ENCODE measurements at places on chromosomes 13 and 19.

- DNase-seq: no peak
These were observed 543.1 kb upstream of the SLITRK5 start for GRCh38 chr13:87128036-87128435.

- DNase-seq: no peak
These were observed 172.7 kb downstream of the SPRY2 start for GRCh38 chr13:80168089-80168850.

DNA sequence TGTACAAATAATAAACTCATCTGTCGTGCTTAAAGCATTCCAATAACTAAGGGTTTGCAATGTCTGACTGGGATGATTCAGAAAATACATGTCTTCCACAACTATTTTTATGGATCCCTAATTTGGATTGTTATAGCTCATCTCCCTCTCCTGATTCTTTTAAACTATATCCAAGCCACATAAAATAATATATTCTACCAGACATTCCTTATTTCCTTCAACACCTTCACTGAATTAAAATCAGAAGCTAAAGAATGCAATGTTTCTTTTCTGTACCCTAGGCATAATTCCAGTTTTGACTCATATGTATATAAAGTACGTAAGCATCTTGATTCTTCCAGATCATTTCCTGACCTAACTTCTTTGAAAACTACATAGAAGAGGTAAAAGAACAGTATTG is 420.4 kb downstream of the EFNB2 start:
- DNase-seq: no peak

- no peak for DNase-seq
These were observed 1591.6 kb upstream of the MIR17HG start for GRCh38 chr13:89755729-89756492.

GRCh38 chr19:17755977-17756670 is 4.8 kb downstream of the FCHO1 start:
- DNase-seq: no peak

DNA sequence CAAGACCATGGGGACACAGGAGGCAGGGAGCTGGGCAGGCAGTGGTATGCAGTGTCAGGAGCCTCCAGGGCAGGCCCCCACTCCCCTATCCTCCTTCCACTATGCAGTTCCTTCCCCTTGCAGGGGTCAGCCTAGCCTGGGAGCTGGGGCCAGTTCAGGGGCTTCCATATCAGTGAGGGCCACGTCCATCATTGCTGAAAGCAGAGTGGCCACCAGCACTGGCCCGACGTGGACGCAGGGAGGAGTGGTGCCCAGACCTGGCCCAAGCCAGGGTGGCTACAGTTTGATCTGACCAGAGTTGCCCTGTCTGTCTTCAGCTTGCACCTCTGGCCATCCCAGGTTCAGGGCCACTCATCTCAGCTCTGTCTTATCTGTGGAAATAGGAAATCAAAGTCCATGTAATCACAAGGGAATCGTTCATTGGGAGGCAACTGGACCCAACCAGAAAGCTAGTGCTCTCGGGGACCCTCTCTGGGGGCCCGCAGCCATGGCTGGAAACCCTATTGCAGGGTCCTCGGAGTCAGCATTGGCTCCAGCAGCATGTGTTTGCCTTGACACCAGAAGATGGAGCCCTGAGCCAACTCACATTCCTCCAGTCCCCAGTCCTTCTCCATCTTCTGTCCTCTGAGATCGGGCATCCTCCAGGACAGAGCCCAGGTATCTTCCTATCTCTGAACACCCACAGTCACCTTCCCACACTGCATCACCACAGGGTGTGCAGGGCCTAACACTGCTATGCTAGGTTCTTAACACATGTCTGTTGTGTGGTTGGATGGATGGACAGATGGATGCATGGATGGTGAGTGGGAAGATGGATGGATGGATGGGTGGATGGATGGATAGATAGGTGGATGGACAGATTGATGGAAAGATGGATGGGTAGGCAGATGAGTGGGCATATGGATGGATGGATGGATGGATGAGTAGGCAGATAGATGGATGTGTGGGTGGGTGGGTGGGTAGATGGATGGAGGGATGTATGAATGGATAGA is 75.7 kb upstream of the KCTD15 start:
- no peak for DNase-seq

DNA sequence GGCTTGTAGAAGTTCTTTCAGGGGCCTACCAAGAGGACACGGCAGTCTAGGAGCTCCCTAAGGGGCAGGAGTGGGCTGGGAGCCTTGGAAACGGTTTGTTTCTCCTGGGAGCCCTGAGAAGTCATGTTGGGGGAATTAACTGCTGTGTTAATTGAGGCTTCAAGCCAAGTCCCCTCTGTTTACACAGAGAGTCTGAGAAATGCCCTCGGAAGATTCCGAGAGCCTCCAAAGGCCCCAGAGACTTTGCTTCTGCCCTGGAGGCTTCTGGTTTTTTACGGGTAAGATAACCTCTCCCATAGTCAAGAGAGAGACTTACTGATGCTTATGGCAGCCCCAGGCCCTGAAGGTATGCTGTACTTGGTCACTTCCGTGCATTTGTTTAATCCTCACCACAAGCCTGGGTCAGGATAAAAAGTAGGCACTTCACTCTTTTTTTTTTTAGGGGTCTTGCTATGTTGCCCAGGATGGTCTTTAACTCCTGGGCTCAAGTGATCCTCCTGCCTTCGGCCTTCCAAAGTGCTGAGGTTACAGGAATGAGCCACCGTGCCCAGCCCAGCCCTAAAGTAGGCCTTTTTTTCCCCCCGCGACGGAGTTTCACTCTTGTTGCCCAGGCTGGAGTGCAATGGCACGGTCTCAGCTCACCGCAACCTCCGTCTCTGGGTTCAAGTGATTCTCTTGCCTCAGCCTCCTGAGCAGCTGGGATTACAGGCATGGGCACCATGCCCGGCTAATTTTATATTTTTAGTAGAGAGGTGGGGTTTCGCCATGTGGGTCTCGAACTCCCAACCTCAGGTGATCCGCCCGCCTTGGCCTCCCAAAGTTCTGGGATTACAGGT is 15.2 kb downstream of the IER2 start:
- no peak for DNase-seq

- no peak for DNase-seq
These were observed 179.1 kb downstream of the RBM26 start for GRCh38 chr13:79226938-79227337.

GRCh38 chr13:110402299-110403069 is 95.4 kb downstream of the COL4A2 start:
- no peak for DNase-seq

GRCh38 chr19:1423436-1424191 is 14.6 kb upstream of the RPS15 start:
- DNase-seq: no peak

- no peak for DNase-seq
These were observed 341.2 kb upstream of the DACH1 start for GRCh38 chr13:72208112-72208645.

DNA sequence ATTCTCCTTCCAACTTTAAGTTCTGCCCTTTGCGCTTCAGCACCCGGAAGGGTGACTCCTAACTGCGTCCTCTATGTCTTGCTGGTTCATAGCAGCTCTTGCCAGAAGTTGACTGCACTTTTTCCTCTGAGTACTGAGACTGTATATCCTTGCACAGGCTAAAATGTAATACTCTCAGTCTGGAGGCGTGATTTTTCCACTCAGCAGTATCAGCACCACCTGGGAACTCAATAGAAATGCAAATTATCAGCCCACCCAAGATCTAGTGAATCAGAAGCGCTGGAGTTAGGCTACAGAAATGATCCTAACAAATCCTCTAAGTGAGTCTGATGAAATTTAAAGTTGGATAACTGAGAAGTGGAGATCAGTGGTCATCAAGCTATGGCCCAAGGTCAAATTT is 1611.9 kb upstream of the SLC10A2 start:
- no peak for DNase-seq

GRCh38 chr19:58570770-58571574 is 2.2 kb downstream of the MZF1 start:
- DNase-seq: no peak

DNA sequence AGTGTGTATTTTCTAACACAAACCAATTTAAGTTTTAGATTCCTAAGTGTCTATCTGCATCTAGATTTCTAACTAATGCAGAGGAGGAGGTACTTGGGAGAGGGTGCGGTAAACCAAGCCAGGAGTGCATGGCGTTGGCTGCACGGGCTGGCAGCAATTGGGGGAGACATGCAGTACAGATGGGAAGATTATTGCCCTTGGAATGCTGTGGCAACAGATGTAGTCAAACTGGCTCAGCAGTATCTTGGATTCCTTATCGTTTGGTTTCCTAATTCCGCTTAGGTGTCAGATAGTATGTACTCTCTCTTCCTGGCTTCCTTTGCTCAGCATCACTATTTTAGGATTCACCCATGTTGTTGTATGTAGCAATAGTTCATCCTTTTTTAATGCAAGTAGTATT is 29.4 kb upstream of the STK24 start:
- DNase-seq: no peak

DNA sequence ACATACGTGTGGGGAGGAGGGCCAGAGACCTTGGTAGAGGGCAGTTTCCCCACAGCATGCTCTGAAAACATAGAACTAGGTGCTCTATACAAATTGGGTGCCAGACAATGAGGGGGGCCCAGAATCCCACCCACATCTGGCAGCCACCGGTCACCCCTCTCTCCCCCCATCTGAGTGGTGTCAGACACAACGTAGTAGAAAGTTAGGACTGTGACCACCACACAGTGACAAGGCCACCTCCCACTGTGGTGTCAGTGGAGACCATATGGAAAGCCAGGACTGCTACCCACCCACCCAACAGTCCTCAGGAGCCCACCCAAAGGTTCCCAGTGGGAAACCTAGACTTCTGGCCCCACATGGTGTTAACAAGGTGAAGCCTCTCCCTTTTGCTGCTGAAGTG is 2.1 kb upstream of the ATP4B start:
- DNase-seq: no peak

GRCh38 chr13:109211616-109212015 is 574.8 kb downstream of the IRS2 start:
- DNase-seq: no peak

GRCh38 chr13:50596776-50597203 is 246.7 kb downstream of the DLEU7 start:
- no peak for DNase-seq

DNA sequence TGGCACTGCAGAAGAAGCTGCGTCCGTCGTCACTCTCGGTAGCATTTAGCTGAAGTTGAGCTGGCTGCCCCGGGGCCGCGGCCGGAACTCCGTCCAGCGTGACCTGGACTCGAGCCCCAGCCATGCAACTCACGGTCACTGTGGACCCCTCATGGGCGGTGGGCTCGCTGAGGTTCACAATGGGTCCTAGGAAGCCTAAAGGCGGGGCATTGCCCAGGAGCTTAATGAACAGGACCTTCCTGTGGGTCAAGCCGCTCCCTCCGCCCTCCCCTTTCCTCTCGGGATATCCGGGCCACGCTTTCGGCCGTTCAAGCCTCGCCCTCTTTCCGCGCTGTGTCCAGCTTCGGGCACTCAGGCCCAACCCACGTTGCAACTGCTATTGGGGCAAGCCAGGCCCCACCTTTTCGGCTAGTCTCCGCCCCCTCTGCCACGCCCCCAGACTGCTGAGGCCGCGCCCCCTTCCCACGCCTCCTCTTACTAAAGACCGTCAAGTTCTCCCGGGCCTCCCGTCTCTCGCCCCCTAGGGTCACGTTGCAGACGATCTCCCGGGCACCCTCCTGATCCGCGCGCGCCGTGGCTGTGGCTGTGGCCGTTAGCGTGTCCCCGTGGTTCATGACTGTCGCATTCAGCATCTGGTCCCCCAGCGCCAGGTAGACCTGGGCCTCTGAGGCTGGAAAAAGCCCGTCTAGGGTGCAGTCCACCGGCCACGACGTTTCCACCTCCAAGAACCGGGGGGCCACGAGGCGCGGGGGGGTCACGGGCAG is 1.4 kb upstream of the RAVER1 start:
- no peak for DNase-seq

DNA sequence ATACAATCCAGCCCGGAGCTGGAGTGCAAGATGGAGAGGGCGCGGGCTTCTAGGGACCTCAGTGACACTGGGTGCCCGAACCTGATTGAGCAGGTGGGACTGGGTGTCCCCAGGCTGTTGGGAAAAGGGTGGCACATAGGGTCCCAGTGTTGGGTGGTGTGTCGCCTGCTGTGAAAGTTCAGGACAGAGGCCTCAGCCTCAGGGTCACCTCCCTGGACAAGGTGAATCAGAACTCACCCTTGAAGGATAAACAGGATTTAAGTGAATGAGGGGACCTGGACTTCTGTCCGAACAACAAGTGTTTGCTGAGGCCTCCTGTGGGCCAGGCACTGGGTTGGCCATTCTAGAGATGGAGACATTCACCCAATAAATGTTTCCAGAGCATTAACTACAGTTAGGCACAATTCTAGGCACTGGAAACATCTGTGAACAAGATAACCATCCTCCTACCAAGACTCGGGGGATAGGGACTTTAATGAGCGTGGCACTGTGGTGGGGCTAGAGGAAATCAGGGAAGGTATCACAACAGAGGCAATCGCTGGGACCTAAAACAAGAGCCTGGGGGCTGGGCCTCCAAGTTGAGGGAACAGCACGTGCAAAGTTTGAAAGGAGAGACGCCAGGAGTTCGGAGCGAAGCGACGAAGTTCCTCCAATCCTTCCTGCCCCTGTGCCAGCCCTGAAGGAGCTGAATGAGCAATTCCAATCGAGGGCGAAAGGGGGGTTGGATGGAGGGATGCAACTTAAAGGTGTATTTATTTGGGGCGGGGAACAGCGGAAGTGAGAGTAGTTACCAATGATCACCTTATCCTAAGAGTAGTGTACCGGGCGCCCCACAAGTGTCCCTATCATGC is 921 bp upstream of the POLD1 start:
- DNase-seq: no peak
